ENCODE measurements at places on chromosomes 11 and 22.

DNA sequence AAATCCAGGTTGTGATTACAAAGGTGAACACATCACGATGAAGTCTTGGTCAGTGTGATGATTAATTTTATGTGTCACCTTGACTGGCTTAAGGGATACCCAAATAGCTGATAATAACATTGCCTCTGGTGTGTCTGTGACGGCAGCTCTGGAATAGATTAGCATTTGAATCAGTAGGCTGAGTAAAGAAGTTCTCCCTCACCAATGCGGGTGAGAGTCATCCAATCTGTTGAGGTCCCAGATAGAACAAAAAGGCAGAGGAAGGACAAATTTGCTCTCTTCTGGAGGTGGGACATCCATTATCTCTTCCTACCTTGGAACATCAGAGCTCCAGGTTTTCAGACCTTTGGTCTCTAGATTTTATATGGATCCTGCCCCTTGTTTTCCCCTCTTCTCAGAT is 856.2 kb upstream of the CCDC90B start:
- no peak for DNase-seq

- peak; percentile 30 for DNase-seq
Observed at GRCh38 chr11:73981051-73981805, 1.4 kb downstream of the UCP2 start.

DNA sequence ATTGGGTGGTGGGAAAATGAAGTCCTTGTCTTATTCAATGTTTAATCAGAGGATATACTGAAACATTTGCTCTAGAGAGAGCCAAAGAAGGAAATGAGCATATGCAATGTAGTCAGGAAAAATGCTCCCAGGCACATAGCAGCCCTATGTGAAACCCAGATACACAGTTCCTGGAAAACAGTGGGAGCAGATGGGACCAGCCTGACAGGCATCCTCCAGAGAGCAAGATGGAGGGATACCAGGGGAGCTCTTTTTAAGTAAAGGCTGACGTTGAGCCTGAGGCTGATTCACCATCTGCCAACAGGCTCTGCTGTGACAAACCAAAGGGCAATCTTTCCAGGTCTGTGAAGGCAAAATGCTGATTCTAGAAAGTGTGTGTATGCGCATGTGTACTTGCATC is 559.4 kb upstream of the KIRREL3 start:
- DNase-seq, result no peak

- DNase-seq, result no peak
Observed at GRCh38 chr11:35907648-35908431, 36.0 kb upstream of the LDLRAD3 start.

GRCh38 chr11:794766-795633 is 3.1 kb downstream of the SLC25A22 start:
- no peak for DNase-seq

DNA sequence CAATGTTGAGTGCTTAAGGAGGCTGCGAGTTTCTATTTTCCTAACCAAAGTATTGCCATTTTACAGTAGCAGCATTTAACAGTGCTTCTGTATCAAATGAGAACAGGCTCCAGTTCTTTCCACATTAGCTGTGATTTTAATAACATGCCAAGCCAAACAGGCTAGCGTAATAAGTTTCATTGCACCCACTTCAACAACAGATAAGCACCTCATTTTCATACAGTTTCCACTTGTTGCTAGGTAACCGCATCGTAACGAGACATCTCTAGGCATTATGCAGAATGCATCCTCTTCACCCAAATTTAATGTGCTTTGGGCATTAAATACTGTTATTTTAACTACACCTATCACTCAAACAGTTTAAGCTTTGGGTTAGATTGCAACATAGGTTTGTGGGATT is 79.0 kb downstream of the CADM1 start:
- DNase-seq, result no peak

DNA sequence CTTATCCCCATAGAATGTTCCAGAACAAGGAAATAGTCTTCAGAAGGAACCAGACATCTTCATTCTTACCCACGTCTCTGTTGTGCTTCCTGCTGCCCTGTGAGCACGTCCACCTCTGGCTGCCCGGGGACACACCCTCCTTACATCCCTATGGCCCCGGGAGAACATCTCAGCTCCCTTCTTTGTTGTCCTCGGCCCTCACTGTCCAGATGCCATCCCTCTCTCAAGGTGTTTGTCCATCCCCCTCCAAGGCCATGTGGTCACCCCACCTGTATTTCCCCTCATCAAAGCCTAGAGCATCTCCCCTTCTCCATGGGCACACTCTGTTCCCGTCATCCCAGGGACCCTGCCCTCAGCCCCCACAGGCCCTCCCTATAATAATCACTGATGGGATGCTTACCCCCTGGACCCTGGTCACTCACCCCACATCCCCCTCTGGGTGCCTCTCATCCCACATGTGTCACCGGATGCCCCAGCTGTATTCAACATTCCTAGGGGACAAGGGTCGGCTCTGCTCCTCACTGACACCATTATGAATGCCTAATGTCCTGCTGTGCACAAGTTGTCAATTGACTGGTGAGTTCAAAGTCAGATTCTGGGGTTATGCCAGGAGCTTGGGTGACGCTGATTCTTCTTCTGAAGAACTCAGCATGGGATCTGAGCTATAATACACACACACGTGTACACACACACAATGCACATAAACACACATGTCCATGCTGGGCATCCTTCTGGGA is 28.8 kb downstream of the IGLL5 start:
- DNase-seq, result no peak

DNA sequence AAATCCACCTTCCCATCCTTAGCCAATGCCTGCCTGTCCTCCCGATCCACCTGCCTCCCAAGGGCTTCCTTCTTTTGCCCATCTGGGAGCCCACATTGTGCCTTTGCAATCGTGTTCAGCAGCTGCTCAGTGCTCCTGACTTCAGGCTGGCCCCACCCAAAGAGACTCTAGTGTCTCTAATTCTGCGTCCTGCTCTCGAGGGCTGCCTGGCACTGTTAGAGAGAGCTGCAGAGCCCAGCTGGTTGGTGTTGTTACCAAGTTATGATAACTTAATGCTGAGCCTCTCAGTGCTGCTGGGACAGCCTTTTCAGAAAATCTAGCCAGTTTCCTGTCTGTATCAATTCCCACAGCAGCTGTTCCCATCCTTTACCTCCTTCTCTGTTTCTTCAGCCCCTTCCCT is 69.1 kb downstream of the MICAL2 start:
- no peak for DNase-seq

DNA sequence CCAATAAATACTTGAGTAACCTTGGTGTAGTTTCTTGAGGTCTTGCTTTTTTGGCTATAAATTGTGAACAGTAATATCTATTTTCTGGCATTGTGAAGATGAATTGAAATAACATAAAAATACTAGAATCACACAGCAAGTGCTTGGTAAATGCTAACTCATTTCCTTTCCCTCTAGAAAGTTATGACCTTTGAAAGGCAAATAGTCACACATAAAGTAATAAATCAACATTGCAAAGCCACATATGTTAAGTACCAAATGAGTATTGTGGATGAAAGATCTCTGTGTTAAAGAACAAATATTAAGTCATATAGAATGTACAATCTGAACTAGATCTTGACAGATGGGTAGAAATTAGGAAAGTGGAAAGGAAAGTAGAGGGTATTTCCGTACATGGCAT is 559.6 kb upstream of the CCDC90B start:
- no peak for DNase-seq

DNA sequence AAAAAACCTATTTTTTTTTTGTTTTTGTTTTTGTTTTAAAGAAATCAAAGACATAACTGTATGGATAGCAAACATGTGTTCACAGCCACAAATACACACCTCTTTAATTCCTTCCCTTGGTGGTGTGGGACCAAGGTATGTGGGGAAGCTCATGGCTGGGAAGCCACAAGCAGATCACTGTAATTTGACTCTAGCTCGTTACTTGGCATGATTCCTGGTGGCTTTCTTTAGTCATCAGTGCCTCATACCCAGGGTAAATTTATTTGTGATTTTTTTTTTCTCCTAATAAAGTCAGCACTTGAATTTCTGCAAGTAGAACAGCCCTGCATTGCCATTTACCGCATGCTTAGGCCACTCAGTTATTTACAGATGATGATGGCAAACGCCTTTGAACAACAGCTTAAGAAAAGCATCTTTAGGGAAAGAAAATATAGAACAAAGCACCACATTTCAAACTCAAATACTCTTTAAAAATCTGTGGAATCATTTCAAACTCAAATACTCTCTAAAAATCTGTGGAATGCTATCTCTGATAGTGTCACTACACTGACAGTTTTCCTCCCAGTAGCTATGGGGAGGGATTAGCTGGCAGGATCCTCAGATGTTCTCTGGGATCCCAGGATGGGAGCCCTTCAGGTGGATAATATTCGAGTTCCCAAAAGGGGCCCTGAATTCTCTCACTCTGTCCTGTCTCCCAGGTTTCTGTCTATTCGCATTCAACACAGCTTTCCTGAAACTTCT is 687.2 kb downstream of the OPCML start:
- DNase-seq, result no peak

GRCh38 chr11:11382858-11383532 is 29.9 kb upstream of the CSNK2A3 start:
- no peak for DNase-seq

DNA sequence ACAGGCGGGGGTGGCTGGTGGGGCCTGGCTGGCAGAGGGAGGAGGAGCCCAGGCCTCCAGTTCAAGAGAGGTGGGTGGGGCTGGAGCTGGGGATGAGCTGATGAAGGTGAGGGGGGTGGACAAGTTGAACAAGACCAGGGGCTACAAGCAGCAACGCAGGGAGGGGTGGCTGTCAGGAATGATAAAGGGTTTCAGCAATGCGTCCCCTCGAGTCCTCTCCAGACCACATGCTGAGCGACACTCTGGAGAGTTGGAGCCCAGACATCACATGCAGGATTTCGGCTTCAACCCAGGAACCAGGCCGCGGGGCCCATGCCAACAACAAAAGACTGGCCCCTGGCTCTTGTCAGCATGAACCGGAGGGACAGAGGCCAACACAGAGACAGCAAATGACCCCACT is 480.3 kb downstream of the BRD1 start:
- no peak for DNase-seq

Measured in CD4-positive, alpha-beta T cell treated with Interleukin-12 subunit alpha and Interleukin-12 subunit beta, for 1 hour (primary cell).